ENCODE measurements at places on chromosomes 4 and X. TPM values are rescaled to one million over a fixed set of nuclear protein-coding genes. Genes with fewer than 3 reads are reported as not detected.

Gene PROM1
- total RNA-seq: under 0.01 TPM

Gene DCHS2
- total RNA-seq: 5.3 TPM

Gene HSFX4
- total RNA-seq: not detected

Gene CTSO
- total RNA-seq: 4.9 TPM

Gene GJB1
- not detected for total RNA-seq

Gene CCKAR
- total RNA-seq: not detected

Gene RBPJ
- total RNA-seq: 52.3 TPM

Gene SYN1
- total RNA-seq: under 0.01 TPM

Gene NPY2R
- not detected for total RNA-seq

Gene ZNF630
- 1.3 TPM for total RNA-seq

Gene RAI2
- 1.2 TPM for total RNA-seq

Gene SPACA5
- total RNA-seq: not detected

Gene RIBC1
- 0.13 TPM for total RNA-seq

Gene SPON2
- 0.26 TPM for total RNA-seq

Gene XK
- under 0.01 TPM for total RNA-seq

Gene RBM46
- not detected for total RNA-seq

Gene ADRA2C
- total RNA-seq: under 0.01 TPM

Gene NEUROG2
- not detected for total RNA-seq

Gene ATP1B4
- not detected for total RNA-seq

Gene HS3ST1
- total RNA-seq: 0.77 TPM

Gene CDKL5
- total RNA-seq: 5.1 TPM

Gene UGT2A1
- not detected for total RNA-seq

Gene SLITRK2
- not detected for total RNA-seq

Gene PWWP3B
- total RNA-seq: not detected

Gene L1CAM
- total RNA-seq: 0.13 TPM

Gene ZNF827
- 2.4 TPM for total RNA-seq

Gene OPHN1
- total RNA-seq: 5.5 TPM

Gene SMIM31
- not detected for total RNA-seq

Gene AMTN
- not detected for total RNA-seq

Gene DIPK2B
- total RNA-seq: 57.9 TPM

Gene FMR1
- 22.8 TPM for total RNA-seq

Gene SSX3
- total RNA-seq: not detected

Gene LIMCH1
- 25.4 TPM for total RNA-seq

Gene DKK2
- not detected for total RNA-seq

Gene CWH43
- total RNA-seq: not detected

Gene GLRA2
- not detected for total RNA-seq

Gene EGFL6
- not detected for total RNA-seq

Gene SLC16A2
- 1.0 TPM for total RNA-seq

Gene PCDH10
- under 0.01 TPM for total RNA-seq

Gene ALPK1
- total RNA-seq: 1.2 TPM

Gene HAND2
- total RNA-seq: not detected

Gene IGFBP7
- 1,706 TPM for total RNA-seq

Gene SPARCL1
- 10.0 TPM for total RNA-seq

Gene EMCN
- 44.3 TPM for total RNA-seq

Gene ZMAT1
- 1.3 TPM for total RNA-seq

Gene FTHL17
- not detected for total RNA-seq

Gene ABLIM2
- total RNA-seq: 2.6 TPM

Gene CT83
- total RNA-seq: not detected

Gene POU4F2
- not detected for total RNA-seq

Gene FAM47C
- total RNA-seq: not detected

Gene TGIF2LX
- total RNA-seq: not detected

Gene MTMR1
- total RNA-seq: 12.8 TPM

Gene C1GALT1C1
- total RNA-seq: 48.1 TPM

Gene FGF2
- total RNA-seq: 7.0 TPM

Gene TRIM61
- not detected for total RNA-seq

Gene UGT8
- not detected for total RNA-seq

Data from dermis microvascular lymphatic vessel endothelial cell (primary cell).